ENCODE measurements at places on chromosomes 5 and 9.

DNA sequence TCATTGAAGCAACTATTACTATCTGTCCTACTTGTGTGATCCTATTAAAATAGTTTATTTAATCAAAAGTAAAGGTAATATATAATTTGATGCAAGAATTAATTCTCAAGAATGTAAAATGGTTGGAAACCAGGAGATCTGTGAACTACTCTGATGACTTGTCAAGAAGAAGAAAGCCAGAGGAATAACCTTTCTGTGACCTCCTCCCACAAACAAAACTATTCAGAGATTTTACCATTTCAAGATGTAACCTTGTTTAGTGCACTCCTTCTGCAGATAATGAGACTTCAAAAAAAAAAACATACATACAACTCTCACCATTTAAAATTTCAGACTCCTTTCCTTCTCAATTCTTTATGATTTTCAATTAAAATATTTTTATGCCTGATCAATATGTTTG lies 79.5 kb downstream of the RFX3 start:
- DNase-seq, result no peak

GRCh38 chr9:93582550-93582949 lies 6.2 kb downstream of the PHF2 start:
- DNase-seq, result no peak

GRCh38 chr9:95264954-95265615 lies 52.4 kb downstream of the FANCC start:
- DNase-seq, result no peak

DNA sequence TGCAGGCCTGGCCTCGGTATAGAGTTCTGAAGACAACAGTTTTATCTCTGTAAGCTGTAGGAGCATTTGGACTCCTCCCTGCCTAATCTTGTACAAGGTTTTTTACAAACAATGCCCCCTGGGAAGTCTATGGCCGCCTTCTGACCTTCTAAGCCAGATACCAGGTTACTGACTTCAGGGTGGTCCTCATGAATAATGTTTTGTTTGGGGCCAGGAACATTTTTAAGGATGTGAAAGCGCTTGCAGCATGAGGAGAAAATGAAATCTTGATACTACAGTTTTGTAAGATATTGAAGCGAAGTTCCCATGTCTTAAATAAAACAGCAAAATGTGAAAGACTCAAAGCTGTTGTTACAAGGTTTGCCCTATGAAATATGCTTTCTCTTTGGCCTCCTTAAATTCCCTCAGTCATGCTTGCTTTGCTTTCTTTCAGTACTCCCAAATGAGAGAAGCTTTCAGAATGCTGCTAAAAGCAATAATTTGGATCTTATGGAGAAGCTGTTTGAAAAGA lies 5.2 kb downstream of the ANKDD1B start:
- DNase-seq, result no peak

DNA sequence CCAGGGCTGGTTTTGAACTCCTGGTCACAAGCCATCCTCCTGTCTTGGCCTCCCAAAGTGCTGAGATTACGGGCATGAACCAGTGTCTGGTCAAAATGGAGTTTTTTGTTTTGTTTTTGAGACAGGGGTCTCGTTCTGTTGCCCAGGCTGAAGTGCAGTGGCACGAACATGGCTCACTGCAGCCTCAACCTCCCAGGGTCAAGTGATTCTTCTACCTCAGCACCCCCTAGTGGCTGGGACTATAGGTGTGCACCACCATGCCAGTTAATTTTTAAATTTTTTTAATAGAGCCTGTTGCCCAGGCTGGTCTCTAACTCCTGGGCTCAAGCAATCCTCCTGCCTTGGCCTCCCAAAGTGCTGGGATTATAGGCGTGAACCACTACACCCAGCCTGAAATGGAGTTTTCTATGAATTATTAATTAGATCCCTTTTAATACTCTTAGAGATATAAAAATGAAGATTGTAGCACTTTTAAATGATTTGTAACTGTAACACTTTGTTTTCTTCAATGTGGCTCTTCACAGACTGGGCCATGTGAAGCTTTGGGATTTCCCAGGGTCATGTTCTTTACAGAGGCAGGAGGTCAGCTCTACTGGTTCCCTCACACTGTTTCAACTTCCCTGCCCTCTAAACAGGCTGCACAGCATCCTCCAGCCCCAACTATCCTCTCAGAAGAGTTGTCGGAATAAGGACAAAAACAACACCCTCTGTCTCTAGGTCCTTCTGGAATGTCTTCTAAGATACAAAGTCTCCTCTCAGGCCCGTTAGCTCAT lies 32.7 kb upstream of the SPARC start:
- no peak for DNase-seq

DNA sequence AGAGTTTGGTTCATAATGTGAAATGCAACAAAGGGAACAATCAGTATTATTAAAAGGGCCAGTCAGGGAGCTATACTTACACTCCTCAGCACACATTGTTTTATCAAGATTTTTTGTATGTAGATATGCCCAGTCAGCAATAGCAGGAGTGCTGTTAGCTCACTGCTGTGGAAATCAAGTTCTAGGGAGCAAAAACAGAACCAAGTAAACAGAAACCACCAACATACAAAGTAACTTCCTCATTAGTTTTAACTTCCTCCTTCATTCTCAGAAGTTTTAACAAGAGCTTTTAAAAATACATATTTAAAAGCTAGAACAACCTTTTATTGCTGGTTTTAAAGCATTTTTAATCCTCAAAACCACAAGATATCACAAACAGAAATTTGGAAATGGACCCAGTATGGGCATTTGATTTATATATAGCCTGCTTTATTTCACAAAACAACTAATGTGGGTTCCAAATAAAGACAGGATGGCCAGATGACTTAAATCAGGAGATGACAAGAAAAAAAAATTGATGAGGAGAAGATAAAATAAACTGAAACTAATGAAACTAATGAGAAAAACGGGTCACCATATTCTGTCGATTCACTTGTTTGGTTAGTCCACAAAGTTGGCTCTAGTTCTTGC lies 178.5 kb downstream of the ADAMTS12 start:
- no peak for DNase-seq
